NT2/D1 (cell line): ENCODE measurements at places on chromosomes 7 and 10.

- no peak for DNase-seq
Measured at GRCh38 chr7:150514748-150515222, at the start of gene GIMAP7. Gene GIMAP7, plus strand, starts transcription at chr7:150514872. Its CDS starts 5,103 bp downstream, at chr7:150519975.

GRCh38 chr10:101097881-101098280, 33.2 kb upstream of the TLX1 start:
- no peak for DNase-seq

GRCh38 chr10:51074238-51075028, at the start of gene PRKG1:
Gene PRKG1, plus strand, starts transcription at chr10:51074487.
- peak; percentile 64 for DNase-seq

- DNase-seq: peak; percentile 6
Measured at GRCh38 chr7:122143376-122143750, 686 bp downstream of the AASS start.

DNA sequence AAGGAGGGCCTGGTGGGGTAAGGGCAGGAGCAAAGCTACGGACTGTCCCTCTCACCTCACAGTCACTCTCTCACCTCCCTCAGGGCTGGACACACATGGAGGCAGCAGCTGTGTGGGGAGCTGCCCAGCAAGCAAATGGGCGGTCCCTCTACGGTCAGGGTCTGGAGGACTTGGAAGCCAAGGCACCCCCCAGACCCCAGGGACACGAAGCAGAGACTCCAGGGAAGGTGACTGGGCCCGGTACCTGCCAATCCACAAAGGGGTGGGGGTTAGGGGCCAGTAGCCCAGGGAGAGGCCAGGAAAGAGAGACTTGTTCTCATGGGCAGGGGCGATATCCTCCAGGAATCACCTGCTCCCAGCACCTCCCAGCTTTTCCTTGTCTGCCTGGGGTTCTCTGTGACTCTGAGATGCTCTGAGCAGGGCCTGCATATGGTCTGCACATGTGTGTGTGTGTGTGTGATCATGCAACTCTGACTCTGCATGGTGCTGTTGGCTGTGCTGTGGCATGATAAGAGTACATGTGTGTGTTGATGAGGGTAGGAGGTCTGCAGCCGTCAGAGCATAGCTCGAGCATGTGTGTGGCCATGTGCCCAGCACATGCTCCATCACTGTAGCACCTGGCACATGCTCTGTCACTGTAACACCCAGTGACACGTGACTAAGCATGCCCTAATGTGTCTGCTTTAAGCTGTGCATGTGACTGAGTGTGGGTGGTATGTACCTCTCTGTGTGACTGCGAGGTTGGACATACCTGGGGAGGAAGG, 4.6 kb upstream of the LDB3 start:
- DNase-seq: no peak

DNA sequence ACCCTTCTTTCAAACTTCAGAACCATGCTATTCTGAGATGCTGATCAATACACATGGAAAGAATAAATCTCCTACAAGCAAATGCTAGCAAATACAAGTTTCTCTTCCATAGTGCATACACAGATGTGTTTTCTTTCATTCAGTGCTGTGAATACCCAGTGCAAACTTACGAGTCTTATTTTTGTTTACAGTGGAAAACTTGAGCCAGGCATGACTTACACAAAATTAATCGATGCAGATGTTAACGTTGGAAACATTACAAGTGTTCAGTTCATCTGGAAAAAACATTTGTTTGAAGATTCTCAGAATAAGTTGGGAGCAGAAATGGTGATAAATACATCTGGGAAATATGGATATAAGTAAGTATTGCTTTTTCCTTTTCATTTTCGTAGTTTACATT, 48.8 kb downstream of the PNLIPRP3 start:
- no peak for DNase-seq

DNA sequence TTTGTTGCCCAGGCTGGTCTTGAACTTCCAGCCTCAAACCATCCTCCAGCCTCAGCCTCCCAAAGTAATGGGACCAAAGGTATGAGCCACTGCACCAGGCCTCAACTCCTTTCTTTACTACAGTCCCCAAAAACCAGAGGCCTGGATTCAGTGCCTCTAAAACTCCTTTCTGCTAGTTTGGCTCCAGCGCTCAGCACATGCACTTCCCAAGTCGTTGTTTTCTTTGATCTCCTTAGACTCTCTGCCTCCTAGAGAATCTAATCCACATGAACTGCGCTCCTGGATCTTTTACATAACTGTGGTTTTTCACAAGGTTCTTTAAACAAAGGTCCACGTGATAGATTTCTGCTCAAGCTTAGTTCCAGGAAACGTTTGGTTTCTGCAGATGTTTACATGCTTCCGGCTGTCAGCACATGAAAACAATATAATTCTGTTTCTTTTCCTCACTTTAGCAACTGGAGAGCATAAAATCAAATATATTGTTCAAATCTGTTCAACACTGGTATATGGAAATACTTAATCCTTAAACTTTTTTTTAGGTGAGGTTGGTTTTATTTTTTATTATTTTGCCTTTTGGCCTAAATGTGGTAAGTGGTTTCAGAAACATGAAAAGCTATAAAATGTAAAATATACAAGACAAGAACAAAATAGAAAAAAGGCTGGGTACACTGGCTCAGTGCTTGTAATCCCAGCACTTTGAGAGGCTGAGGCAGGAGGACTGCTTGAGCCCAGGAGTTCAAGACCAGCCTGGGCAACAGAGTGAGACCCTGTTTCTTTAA, 270.5 kb upstream of the MKLN1 start:
- no peak for DNase-seq

DNA sequence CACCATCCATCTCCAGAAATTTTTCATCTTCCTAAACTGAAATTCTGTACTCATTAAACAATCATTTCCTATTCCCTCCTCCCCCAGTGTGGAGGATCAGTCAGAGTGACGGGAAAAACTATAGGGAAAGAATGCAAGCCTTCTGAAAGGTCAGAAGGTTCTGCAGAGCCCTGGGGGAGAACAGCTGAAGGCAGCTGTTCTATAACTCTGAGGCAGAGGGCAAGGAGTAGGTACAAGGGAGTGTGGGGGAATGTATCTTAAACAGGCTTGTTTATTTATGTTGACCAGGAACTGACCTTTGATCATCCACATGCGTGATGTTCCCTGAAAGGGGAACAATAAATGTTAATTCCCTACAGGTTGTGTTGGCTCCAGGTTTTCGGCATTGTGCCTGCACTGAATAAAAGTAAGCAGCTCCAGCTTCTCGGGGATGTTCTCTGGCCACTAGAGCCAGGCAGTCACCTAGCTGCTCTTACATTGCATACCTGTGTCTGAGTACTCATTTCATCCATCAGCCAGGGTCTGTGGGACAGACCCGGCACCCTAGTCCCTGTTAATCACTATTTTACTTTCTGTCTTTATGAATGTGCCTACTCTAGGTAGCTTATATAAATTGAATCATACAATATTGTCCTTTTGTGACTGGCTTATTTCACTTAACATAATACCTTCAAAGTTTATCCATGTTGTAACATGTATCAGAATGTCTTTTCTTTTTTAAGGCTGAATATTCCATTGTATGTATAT, 5.8 kb downstream of the IFIT1 start:
- no peak for DNase-seq

- no peak for DNase-seq
Measured at GRCh38 chr10:128066870-128067382, 59.3 kb downstream of the MKI67 start.

DNA sequence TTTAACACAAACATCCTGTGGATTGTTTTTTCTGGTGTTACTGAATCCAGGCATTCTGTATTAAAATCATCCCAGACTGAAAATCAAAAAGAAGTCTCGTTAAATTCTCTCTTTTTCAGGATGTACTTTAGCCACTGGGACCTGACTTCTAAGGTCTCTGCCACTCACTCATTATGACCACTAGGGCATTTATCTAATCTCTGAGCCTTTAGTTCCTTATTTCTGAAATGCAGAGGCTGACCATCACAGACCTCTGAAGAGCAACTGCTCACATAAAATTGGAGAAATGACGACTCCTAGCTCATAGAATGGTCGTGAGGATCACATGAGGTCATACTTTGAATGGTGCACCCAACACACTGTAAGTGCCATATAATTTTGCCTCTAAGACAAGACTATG, 63.2 kb downstream of the KCNMA1 start:
- DNase-seq: no peak
